ENCODE measurements at places on chromosomes 5 and 9. TPM values are rescaled to one million over a fixed set of nuclear protein-coding genes. Genes with fewer than 3 reads are reported as not detected.
A peak's percentile ranks its signal among the peaks of the same experiment; 100 is the strongest.

DNA sequence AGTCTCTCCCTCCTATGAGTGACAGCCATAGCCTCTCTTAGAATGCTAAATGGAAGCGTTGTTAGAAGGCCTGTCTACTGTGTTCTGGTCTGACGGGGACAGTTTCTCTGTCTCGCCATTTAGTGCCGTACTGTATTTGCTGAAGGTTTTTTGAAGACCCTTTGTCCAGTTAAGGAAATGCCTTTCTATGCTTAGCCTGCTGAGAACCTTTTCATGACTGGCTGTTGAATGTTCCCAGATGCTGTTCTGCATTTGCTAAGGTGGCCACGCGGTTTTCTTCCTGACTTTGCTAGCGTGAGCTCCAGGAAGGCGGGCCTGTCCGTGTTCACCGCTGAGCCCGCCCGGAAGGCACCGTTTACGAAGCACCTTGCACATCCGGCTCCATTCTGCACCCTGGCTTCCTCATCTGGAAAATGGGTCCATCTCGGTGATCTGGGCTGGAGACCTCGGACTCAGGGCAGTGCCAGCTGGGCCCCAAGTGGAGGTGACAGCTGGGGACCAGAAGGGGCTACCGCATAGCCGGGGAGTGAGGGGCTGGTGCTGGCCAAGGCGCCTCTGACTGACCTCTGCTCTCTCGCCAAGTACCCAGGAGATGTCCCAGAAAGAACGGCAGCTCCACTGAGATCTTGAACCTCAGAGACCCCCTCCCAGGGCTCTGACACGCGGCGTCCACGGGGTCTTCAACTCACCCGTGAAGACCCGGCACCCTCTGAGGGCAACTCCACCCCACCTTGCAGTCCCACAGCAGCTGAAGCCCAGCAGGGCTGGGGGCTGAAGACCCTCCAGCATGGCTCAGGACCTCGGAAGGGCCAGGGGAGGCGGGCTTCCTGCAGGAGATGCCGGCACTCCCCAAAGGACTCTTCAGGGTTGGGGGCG is 52.5 kb upstream of the NKD2 start:
- H3K27me3 ChIP-seq: peaks cover 42% of the 10 kb centered on the region
- peaks cover 20% of the 10 kb centered on the region for H3K4me1 ChIP-seq
- DNase-seq: no peak
- H3K36me3 ChIP-seq: no peaks in the 10 kb centered on the region

FAM78A gene
- 0.34 TPM for total RNA-seq

SWI5 gene
- 46.7 TPM for total RNA-seq

DNA sequence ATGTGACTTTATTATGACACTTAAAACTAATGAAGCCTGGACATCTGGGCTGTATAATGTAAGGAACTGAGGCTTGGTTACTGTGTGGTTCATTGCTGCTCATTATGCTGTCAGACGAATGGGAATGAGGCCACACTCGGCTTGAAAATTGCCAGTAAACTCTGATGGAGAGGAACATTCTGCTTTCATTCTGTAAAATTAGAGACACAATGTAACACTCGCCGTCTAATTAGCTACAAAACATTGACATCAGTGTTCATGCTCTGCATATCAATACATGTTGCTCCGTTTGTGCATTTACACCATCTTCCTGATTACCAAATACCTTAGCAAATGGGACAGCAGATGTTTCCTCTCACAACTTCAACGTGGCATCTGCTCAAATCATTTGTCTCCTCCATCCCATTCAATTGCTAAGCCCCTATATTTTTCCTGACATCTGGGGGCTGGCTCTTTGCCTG is 133.0 kb downstream of the SLC28A3 start:
- H3K4me3 ChIP-seq: peak overlapping the region; percentile 38
- H3K27ac ChIP-seq: no peak overlapping the region
- H3K36me3 ChIP-seq: no peaks in the 10 kb centered on the region
- H3K27me3 ChIP-seq: peaks cover 4% of the 10 kb centered on the region
- DNase-seq: no peak

NEUROG1 gene
- not detected for total RNA-seq

PDE6A gene
- not detected for total RNA-seq

PCDHGA11 gene
- 9.7 TPM for total RNA-seq

GRCh38 chr9:31894008-31894407 is 490.4 kb upstream of the ACO1 start:
- H3K27me3 ChIP-seq: no peaks in the 10 kb centered on the region
- no peaks in the 10 kb centered on the region for H3K4me1 ChIP-seq
- H3K4me3 ChIP-seq: no peak overlapping the region
- H3K27ac ChIP-seq: no peak overlapping the region
- no peak for DNase-seq

DNA sequence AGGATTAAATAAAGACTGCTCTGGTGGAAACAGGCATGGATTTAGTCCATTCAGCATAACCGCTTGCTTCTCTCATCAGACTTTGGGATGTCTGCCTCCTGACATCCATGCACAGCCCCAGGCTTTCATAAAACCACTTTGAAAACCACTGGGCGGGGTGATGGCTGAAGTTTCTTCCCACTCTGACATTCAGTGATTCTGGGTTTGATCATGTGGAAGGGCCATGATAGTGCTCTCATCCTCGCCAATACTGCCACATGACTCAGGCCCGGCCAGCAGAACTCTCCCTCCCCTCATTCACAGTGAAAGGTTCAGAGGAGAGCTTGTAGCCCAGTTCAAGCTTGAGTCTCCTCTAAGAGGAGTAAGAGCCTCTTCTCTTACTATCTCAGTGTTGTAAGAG is 29.6 kb upstream of the GLRA1 start:
- H3K4me1 ChIP-seq: no peaks in the 10 kb centered on the region
- no peaks in the 10 kb centered on the region for H3K36me3 ChIP-seq
- H3K27ac ChIP-seq: no peak overlapping the region

GRCh38 chr5:130514984-130515690 is 610.9 kb downstream of the CHSY3 start:
- H3K27ac ChIP-seq: no peak overlapping the region
- DNase-seq: peak; percentile 20
- no peaks in the 10 kb centered on the region for H3K4me1 ChIP-seq
- no peak overlapping the region for H3K4me3 ChIP-seq

SARDH gene
- total RNA-seq: 0.23 TPM

EIF4E1B gene
- not detected for total RNA-seq

MYMK gene
- not detected for total RNA-seq

DNA sequence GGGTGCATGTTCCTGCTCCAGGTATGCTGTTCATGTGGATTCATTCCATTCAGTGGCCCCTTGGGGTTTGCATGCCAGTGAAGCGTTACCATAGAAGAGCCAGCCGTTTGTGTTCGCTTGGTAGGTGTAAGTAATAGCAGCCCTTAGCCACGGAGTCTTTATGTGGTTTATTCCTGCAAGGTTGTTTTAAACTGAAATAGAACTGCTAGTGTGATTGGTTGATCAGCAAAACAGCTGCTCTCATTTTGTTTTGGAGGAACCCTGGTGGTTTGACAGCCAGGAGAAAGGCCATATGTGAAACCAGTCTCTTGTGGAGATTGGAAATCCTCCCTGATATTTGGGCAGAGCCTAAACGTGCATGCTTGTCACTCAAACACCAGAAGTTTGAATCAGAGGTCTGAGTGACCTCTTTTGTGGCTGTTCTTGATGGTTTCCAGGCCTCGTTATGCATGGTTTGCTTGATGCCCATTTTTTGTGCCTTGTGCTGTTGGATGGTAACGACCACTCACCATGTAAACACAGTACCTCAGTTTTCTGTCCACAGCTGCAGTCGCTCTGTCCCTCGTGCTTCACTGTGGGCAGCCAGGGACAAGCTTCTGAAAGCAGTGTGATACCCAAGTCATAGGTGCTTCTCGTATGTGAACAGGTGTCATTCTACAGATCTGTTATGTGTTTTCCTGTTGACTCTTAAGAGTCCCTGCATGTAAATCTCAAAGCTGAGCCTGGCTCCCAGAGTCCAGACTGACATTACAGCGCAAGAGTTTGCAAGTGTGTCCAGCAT is 58.3 kb upstream of the NXNL2 start:
- H3K27ac ChIP-seq: peak overlapping the region; percentile 94
- peak overlapping the region; percentile 72 for H3K4me3 ChIP-seq
- H3K4me1 ChIP-seq: peaks cover 82% of the 10 kb centered on the region

FOXD4L6 gene
- not detected for total RNA-seq

DNA sequence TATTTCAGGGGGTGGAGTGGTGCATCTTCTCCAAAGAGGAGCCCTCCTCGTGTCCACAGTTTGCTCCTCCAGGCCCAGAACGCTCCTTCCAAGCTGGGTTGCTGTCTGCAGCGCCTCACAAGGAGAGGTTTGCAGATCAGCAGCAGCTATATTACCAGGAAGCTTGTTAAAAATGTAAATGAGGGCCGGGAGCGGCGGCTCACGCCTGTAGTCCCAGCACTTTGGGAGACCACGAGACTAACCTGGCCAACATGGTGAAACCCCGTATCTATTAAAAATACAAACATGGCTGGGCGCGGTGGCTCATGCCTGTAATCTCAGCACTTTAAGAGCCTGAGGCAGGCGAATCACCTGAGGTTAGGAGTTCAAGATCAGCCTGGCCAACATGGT is 25.0 kb upstream of the FRMPD1 start:
- DNase-seq: no peak
- H3K4me3 ChIP-seq: no peak overlapping the region
- H3K4me1 ChIP-seq: peaks cover 26% of the 10 kb centered on the region

DNA sequence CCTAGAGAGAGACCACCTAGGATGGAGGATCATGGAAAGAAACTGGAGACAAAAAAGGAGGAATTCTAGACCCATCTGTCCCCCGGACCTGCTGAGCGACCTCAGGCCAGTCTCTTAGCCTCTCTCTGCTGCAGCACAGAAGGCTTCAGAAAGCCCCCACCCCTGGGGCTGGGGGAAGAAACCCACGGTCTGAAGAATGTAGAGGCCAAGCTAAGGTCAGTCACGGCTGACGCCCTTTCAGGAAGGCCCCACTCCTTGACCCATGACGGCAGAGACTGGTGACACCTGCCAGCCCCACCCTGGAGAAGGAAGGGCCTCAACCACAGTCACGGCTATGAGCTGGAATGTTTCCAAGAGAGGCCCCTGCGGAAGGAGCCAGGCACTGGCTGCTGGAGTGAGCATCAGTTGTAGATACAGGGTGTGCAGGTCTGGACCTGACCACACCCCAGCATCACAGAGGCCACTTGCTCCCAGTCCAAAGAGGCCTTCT is 120.5 kb upstream of the BOD1 start:
- no peak overlapping the region for H3K4me3 ChIP-seq
- H3K36me3 ChIP-seq: no peaks in the 10 kb centered on the region
- DNase-seq: no peak
- H3K27me3 ChIP-seq: peaks cover 25% of the 10 kb centered on the region
- H3K4me1 ChIP-seq: no peaks in the 10 kb centered on the region

DNA sequence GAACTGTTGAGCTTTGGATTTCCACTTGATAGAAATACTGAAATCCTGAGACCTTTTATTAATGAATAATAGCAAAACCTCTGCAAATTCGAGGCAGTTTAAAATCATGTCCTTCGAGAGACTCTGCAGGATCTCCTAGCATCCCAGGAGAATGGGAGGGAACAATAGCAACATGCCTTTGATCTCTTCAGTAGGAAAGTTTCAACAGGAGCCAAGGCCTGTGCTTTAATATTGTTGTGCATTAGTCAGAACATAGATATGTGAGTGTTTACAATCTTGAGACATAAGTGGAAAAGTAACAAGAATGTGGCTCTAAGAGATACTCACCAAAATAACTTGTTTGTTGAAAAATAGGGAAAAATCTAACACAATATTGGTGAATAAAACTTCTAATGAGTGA is 83.3 kb upstream of the LHFPL2 start:
- DNase-seq: peak; percentile 32
- no peak overlapping the region for H3K4me3 ChIP-seq
- no peaks in the 10 kb centered on the region for H3K36me3 ChIP-seq
- peaks cover 8% of the 10 kb centered on the region for H3K4me1 ChIP-seq
- H3K27ac ChIP-seq: no peak overlapping the region
- H3K27me3 ChIP-seq: peaks cover 2% of the 10 kb centered on the region

DNA sequence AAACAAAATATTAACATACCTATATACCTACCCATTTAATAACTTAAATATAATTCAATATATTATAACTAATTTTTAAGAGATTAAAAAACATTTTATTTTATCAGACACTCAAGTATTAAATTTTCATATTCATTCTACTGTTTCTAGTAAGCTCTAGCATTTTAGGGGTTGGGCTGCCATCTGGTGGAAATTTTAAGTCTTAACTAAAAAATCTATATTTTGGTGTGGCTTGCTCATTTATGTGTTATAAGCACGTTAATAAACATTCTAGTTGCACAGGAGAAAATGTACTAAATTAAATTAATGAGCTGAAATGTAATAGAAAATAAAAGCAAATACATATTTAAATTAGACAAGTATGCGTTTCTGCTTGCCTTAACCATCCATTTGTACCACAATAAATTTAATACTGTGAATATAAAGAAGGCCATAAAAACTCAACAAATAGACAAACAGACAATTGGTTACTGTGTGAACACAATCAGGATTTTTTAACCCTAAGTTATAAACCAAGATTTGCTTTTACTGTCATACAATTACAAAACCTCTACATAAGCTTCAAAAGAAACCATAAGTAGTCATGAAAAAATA is 1728.3 kb upstream of the CDH9 start:
- H3K4me1 ChIP-seq: no peaks in the 10 kb centered on the region
- H3K27me3 ChIP-seq: no peaks in the 10 kb centered on the region
- peak; percentile 3 for DNase-seq
- H3K4me3 ChIP-seq: no peak overlapping the region
- H3K27ac ChIP-seq: no peak overlapping the region

Data from HFFc6 (cell line).